ENCODE measurements at places on chromosomes 2 and 18.

DNA sequence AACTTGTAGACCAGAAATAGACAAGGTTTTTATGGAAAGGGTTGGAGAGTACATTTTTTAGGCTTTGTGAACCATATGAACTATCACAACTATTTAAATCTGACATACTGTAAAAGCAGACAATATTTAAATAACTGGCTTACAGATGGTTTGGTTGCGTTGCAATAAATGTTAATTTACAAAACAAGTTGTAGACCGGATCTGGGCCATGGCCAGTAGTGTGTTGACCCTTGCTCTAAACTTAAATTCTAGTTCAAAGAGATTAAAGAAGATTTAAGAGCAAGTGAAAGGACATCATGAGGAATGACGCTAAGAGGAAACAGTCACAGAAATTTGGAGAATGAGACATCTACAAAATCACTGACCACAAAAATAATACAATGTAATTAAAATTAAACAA is 652.7 kb downstream of the DCDC2C start:
- DNase-seq, result no peak

DNA sequence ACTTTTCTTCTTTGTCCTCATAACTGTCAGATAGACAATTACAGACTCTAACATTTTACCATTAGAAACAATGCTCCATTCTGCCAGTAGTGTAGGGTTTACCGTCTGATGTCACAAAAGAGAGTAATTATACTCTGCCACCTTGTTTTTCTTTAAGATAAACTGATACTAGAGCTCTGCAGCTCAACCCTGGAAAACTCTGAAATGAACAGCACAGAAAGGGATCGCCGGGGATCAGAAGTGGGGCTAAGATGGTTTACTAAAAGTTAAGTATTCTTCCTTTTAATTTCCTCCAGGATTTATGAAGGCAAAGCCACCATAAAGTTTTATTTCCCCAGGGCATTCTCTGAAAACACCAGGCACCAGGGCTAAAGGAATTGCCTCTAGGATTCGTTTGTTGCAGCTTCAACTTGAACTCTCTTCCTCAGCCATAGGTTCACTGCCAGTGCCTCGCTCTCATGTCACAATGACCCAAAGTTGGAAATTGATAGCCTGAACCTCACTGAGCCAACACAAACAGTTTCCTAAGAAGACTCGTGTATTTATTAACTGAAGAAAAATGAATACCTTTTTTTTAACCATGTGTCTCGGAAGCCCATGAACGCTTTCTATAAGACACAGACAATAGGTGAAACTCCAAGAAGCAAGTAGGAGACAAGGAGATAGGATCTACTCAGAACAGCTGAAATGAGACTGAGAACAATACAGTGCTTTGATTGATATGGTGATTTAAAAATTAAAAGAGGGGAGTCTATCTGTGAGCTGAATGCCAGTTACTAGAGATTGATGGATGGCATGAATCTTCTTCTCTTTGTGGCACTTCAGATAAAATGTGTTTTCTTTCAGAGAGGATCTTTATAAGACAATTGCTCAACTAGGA is 121.5 kb upstream of the SPATS2L start:
- no peak for DNase-seq

DNA sequence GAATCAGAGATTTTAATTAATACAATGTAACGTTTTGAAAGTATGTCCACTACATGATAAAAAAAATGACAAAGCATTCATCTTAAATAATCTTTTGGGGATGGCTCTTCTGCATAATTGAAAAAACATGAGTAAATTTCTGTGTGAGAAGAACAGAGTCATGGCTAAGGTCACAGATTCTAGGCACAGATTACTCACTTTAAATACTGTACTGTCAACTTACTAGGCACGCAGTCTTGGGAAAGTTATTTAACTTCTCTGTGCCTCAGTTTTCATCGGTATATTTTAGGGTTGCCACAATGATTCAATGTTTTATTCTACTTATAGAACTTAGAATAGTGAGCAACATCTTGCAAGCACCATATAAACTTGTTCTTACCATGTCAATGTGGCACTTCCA is 49.2 kb downstream of the TMEFF2 start:
- DNase-seq, result no peak

DNA sequence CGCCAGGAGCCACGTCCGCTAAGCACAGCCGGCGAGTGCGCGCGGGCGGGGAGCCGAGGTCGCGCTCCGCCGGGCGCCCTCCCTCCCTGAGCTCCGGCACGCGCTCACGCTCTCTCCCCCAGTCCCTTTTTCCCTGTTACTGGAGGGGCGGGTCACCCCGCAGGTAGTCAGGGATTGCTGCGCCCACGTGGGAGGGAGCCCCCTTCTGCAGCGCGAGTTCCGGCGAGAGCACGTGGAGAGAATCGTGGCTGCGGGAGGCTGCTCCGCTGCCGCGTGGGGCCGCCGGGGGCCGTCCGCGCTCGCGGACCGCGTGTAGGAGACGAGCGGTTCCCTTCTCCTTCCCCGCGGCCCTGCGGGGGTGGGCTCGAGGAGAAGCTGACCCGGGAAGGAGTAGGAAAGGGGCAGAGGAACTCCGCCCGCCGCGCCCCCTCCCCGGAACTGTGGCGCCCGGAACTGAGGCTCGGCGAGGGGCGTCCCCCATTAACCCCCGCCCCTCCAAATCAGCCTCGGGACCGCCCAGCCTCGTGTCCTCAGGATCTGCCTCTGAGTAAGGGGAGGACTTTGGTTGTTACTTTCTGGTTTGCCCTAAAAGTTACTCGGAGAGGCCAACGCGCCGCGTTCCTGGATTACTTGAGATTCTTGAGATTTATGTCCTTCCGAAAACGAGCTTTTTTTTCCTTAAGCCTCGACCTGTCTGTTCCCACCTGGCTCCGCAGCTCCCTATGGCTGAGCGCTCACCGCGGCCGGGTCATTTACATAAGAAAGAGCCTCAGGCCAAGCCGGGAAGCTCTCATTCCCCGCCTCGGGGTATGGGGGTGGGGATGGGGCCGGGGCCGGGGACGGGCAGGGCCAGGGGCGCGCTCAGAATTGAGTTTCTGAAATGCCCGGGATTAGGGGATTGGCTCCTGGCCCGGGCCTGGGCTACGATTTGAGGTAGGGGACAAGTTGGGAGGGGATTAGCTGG is 1.1 kb downstream of the HK2 start:
- no peak for DNase-seq

GRCh38 chr2:37575780-37576179 is 95.7 kb downstream of the CDC42EP3 start:
- DNase-seq, result no peak
